ENCODE measurements at places on chromosomes 16 and 17.

GRCh38 chr17:66431910-66432309, 129.5 kb downstream of the PRKCA start:
- DNase-seq = no peak

DNA sequence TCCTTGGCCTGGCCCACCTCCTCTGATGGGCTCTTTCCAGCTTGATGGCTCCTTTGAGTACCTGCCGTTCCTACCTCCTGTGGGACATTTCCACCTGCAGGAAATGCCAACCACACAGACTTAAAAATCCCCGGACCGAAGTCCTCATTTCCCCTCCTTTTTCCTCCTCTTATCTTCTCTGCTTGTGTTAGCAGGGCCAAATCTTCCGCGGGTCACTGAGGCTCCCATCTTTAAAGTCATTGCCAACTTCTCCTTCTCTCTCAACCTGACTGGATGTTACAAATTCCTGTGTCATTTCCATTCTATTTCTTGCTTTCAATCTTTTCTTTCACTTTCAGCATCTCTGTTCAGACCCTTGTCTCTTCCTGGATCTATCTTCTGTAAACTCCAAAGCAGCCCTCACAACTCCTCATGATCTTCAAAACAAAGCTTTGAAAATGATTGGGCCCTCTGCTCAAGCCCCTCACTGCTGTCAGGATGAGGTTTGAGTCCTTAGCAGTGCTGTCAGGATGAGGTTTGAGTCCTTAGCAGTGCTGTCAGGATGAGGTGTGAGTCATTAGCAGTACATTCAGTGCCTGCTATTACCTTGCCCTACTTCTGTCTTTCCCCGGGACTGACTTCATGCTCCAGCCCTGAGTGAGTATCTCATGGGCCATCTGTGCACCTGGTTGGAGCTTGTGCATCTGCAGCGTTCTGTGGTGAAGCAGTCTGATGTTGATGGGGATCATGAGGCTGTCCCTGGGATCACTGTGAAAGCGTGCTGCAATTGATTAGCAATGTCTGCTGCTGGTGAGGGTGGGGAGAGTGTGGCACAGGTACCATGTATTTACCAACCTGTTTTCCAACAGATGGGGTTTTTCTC, 100.1 kb downstream of the IRF8 start:
- no peak for DNase-seq

- DNase-seq = no peak
Observed at GRCh38 chr16:13186813-13187212, 285.4 kb downstream of the SHISA9 start.

DNA sequence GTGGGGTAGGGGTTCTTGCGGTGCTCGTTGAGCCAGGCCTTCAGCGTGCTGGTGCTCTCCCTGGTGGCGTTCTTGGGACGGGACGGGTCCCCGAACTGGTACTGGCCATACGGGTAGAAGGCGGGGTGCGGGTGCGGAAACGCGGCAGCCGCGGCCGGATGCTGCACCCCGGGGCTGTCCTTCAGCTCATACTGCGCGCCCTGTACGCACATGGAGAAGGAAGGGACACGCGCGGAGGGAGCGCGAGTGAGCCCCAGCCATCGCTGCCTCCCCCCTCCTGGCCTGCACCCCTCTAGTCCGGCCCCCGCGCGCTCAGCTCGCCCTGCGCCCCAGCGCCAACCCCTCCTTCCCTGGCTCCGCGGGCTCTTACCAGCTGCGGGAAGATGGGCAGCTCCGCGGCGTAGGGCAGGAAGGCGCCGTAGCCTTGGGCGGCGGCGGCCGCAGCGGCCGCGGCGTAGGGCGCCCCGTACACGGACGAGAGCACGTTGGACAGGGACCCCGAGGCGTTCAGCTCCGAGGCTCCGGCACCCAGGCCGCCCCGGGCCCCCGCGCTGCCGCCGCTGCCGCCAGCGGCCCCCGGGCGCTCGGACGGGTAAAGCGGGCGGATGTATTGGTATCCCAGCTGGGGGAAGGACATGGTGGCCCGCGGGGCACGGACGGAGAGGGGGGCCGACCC, 1.0 kb downstream of the IRX3 start:
- DNase-seq = no peak

- DNase-seq = no peak
Observed at GRCh38 chr17:32157225-32157624, 14.9 kb downstream of the RHOT1 start.

- DNase-seq = no peak
Observed at GRCh38 chr17:32536736-32537643, 50.2 kb downstream of the CDK5R1 start.

DNA sequence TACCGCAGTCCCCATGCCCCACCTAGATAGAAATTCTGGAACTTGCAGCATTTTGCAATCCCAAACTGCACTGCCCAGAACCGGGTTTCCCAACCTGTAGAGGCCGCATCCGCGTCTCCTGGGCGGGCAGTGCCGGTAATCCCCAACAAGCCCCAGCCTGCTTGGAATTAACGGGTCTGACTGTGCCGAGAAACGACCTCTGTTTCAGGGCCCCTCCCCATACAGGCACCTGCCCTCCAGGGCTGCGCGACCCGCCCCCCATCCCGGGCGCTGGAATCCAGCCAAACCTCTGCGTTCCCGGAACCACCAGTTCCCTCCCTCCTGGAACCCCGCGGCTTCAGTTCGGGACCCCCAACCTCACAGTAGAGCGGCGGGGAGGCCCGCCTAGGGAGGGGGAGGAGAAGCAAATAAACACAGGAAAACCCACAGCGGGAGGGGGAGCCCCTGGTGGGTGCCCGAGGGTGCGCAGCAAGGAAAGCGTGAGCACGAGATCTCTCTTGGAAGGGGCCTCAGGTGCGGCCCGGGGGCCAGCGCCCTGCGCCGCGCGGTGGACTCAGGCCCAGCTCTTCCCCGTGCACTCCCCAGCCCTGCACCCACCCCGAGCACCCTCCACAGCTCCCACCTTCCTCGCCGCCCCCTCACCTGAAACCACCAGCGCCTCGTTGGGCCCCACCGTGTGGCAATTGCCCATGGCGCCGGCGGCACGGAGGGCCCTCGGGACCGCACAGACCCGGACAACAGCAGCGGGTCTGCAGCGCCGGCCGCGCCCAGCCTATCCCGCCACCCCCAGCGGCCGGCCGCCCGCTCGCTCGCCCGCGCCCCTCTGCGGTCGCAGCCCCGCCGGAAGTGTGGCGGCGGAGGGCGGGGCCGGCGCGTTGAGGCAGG, at the start of gene FLOT2:
TSS of gene FLOT2 (minus strand) at position 850 of the 885 bp plus-strand sequence. CDS start at position 691, 159 bp downstream.
- peak; percentile 74 for DNase-seq

DNA sequence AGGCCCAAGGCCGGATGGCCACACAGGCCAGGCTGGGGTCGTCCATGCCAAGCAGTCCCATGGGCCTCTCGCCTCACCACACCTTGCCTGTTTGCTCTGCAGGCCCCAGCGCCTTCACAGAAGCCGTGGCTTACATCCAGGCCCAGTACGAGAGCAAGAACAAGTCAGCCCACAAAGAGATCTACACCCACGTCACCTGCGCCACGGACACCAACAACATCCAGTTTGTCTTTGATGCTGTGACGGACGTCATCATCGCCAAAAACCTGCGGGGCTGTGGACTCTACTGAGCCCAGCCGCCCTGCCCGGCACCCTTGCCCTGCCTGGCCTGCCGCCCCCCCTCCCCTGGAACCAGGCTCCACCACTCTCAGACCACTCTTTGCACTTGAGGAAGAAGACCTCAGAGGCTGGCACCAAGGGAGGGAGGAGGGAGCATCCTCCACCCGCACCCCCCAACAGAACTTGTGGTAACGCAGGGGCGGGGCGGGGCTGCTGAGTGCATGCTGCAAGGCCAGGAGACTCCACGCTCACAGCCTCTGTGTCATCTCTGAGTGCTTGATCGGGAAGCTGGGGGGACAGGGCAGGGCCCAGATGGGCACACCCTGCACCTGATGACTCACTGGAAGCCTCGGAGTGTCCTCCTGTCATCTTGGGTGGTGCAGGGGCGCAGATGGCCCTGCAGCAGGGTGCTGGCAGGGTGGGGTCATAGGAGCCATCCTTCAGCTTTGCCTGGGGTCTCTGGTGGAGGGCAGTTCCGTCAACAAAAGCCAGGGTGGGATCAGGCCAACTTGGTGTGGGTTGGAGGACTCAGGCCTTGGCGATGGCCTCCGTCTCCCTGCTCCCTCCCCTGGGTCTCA, 81.5 kb downstream of the AMFR start:
- DNase-seq = no peak

DNA sequence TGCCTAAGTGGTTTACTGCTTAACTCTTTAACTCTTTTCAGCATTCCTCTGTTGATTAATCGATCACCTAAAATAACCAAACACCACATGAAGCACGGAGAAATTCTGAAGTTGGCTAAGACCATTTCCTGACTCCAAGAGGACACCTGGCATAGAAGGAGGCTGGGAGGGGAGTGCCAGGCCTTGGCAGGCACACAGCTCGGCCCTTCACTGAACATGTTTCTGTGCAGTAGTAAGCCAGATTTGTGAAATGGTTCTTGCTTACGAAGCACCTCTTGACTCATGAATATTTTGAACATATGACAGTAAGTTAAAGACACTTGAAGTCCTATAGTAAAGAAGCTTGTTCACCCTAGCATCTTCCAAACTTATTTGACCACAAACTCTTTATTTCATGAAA, 82.3 kb downstream of the FOXL1 start:
- DNase-seq = no peak

All from activated naive CD8-positive, alpha-beta T cell treated with anti-CD3 and anti-CD28 coated beads for 36 hours (primary cell).